ENCODE measurements at places on chromosomes 4 and X.

DNA sequence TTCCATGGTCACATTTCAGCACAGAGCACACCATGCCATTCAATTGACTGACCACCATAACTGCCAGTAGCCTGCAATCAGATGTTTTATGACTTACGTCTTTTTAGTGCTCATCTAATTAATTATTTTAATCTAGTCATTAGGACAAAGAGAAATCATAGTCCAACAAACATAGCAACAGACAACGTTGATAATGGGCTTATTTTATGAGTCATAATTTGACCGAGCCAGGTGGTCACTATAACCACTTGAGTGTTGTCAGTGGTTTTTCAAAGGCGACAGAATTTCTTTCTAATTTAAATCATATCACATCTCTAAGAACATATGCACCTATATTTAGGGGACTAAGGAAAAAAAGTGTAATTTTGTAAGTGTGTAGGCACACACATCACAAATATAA is 1.9 kb downstream of the SEC24D start:
- H3K36me3 ChIP-seq, result no peaks in the 10 kb centered on the region
- no peaks in the 10 kb centered on the region for H3K27me3 ChIP-seq
- H3K27ac ChIP-seq, result peak overlapping the region; percentile 98
- peak overlapping the region; percentile 97 for H3K4me3 ChIP-seq

DNA sequence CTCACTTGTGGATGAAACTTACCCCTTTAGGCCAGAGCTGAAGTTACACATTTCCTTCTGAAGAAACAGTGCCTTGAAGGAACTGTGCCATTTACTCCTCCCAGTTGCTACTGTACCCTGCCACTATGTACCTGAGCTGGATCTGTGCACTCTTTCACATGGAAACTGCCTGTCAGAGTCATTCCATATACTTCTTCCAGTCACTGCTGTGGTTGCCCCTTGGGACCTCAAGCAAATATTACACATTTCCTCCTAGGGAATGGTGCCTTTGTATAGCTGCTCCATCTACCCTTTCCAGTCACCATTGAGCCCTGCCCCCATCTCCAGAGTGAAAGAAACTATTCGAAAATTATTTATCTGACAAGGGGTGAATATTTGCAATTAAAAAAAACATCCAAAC is 1328.3 kb downstream of the TECRL start:
- no peaks in the 10 kb centered on the region for H3K4me1 ChIP-seq
- H3K27me3 ChIP-seq, result no peaks in the 10 kb centered on the region

GRCh38 chr4:119841361-119841760 is 212.8 kb upstream of the PDE5A start:
- no peaks in the 10 kb centered on the region for H3K27me3 ChIP-seq
- H3K4me1 ChIP-seq, result no peaks in the 10 kb centered on the region
- H3K27ac ChIP-seq, result no peak overlapping the region
- no peak for DNase-seq
- no peak overlapping the region for H3K4me3 ChIP-seq

DNA sequence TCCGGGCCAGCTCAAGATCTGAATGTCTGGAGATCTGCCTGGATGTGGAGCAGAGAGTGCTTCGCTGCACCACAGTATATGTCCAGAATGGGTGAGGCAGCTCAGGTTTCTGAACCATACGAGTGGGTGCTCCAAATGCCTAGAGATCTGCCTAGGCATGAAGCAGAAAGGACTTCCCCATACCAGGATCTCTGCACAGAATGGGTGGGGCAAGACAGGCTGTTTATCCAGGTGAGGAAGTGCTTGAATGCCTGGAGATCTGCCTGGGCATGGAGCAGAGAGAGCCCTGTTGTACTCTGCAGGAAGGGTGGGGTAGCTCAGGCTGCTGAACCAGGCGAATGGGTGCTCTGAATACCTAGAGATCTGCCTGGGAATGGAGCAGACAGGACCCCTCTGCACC is 45.4 kb upstream of the MAGEC2 start:
- no peak overlapping the region for H3K27ac ChIP-seq
- DNase-seq, result no peak
- no peaks in the 10 kb centered on the region for H3K4me1 ChIP-seq
- H3K36me3 ChIP-seq, result no peaks in the 10 kb centered on the region
- H3K4me3 ChIP-seq, result no peak overlapping the region

DNA sequence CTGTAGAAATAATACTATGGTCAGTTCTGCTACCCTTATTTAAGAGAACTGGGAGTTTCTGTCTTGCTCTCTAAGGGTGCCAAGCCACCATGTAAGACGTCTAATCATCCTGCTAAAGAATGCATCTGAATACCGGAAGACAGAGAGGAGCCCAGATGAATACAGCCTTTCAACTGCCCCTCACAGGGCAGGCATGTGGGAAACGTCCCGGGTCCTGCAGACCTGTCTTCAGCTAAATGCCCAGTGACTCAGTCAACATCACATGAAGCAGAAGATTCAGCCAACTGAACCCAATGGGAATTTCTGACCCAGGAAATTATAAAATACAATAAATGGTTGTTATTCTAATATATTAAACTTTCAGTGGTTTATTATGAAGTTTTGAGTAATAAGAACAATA is 2141.0 kb upstream of the AGA start:
- no peaks in the 10 kb centered on the region for H3K36me3 ChIP-seq
- no peaks in the 10 kb centered on the region for H3K4me1 ChIP-seq
- H3K27ac ChIP-seq, result no peak overlapping the region
- no peak for DNase-seq
- no peaks in the 10 kb centered on the region for H3K27me3 ChIP-seq

GRCh38 chr4:7904952-7905915 is 34.4 kb downstream of the AFAP1 start:
- H3K4me3 ChIP-seq, result no peak overlapping the region
- no peaks in the 10 kb centered on the region for H3K36me3 ChIP-seq
- H3K27me3 ChIP-seq, result no peaks in the 10 kb centered on the region

GRCh38 chr4:122705547-122706117 is 26.9 kb upstream of the BBS12 start:
- no peak overlapping the region for H3K4me3 ChIP-seq
- no peaks in the 10 kb centered on the region for H3K27me3 ChIP-seq
- H3K4me1 ChIP-seq, result no peaks in the 10 kb centered on the region
- no peaks in the 10 kb centered on the region for H3K36me3 ChIP-seq

DNA sequence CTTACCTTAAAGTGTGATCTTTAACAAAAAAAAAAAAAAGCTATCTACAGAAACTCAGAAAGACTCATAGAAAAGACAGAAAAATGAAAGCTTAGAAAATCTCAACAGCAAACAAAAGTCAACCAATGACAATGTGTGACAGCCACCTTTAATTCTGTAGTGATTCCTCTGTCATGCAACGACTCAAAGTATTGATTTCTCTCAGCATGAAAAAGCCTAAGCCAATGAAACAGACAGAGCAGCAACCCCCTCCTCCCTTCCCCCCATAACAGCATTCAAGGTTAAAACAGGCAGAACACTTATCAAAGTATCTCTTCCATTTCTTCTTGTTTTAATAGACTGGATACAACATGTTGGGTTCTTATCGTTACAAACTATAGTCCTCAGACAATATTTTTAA is 112.5 kb downstream of the MAB21L2 start:
- H3K36me3 ChIP-seq, result no peaks in the 10 kb centered on the region
- no peaks in the 10 kb centered on the region for H3K27me3 ChIP-seq
- DNase-seq, result no peak
- no peak overlapping the region for H3K27ac ChIP-seq
- H3K4me3 ChIP-seq, result no peak overlapping the region

DNA sequence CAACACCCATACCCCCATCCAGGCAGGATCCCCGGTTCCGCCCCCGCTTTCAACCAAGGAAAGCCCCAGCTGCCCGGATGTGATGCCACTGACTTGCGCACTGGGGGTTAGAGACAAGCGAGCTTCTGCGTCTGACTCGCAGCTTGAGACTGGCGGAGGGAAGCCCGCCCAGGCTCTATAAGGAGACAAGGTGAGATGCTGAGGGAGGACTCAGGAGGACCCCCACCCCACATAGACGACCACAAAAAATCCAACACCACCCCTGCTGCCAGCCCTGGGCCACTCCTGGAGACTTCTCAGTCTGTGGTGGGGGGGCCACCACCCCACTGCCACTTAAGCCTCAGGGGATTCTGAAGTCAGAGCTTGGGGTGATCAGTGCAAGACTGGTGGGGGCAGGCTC is at the start of gene MAGEA4:
TSS of gene MAGEA4 (plus strand) at position 110 of the 400 bp plus-strand sequence. CDS start 10,776 bp downstream, outside the sequence.
- no peaks in the 10 kb centered on the region for H3K36me3 ChIP-seq
- H3K4me1 ChIP-seq, result no peaks in the 10 kb centered on the region
- no peak within 1 kb of the TSS for H3K4me3 ChIP-seq
- no peaks in the 10 kb centered on the region for H3K27me3 ChIP-seq

DNA sequence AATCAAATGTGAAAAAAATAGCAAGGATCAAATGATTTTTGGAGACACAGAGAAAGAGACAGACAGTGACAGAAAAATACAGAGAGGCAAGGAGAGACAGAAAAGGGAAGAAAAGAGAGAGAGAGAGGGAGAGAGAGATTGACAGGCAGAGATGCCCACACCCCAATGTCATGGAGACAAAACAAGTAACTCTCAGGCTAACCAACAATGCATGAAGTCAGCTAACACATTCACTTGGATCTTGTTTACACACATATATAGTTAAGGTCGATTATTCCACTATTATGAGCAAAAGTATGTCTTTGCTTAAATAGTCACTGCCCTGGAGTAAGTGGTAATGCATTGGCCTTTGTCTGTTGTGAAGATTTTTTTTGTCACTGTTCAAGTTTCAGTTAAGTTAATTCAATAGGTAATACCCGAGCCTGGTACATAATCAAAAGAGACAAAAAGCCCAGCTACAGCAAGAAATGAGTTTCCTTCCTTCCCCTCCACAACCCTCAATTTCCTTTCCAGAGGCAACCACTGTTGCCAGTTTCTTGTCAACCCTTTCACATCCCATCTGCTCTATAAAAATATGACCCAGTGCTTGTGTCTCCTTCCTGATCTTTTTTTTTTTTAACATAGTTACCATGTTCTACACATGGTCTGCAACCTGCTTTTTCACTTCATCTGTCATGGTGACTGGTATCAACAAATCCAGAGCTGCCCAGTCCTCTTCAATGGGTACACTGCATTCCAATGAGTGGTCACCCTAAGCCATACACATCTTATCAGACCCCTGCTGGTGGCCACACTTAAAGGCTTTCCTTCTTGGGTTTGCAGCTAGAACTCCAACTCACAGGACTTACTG is 52.1 kb downstream of the PROM1 start:
- peak overlapping the region; percentile 38 for H3K27ac ChIP-seq
- peaks cover 36% of the 10 kb centered on the region for H3K4me1 ChIP-seq
- no peak for DNase-seq
- H3K36me3 ChIP-seq, result no peaks in the 10 kb centered on the region
- no peak overlapping the region for H3K4me3 ChIP-seq
- no peaks in the 10 kb centered on the region for H3K27me3 ChIP-seq

DNA sequence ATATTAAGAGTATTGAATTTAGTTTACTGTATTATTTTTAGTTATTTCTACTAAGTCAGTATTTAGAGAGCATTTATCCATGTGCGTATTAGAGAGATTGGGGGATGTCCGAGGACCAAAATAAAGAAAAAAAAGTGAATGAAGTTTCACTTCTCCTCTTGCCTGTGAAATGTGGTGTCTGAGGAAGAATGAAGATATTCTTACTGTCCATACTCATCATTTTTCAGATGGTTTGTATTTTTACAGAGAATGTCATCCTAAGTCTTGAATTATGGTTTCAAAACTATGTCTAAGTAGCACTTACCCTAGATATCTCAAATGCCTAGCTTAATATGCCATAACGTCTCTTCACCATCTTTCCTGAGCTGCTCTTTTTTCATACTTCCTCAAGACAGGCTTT is 854.3 kb downstream of the C4orf33 start:
- H3K27ac ChIP-seq, result no peak overlapping the region
- H3K4me1 ChIP-seq, result no peaks in the 10 kb centered on the region
- H3K36me3 ChIP-seq, result no peaks in the 10 kb centered on the region
- no peak overlapping the region for H3K4me3 ChIP-seq

GRCh38 chrX:63658920-63659319 is 126.1 kb downstream of the ARHGEF9 start:
- H3K27ac ChIP-seq, result no peak overlapping the region
- DNase-seq, result no peak
- no peaks in the 10 kb centered on the region for H3K27me3 ChIP-seq
- no peak overlapping the region for H3K4me3 ChIP-seq
- no peaks in the 10 kb centered on the region for H3K4me1 ChIP-seq
- H3K36me3 ChIP-seq, result no peaks in the 10 kb centered on the region

GRCh38 chr4:105666693-105667092 is 41.8 kb downstream of the INTS12 start:
- H3K4me1 ChIP-seq, result no peaks in the 10 kb centered on the region
- no peak overlapping the region for H3K4me3 ChIP-seq
- H3K27me3 ChIP-seq, result no peaks in the 10 kb centered on the region
- no peak for DNase-seq
- no peak overlapping the region for H3K27ac ChIP-seq

DNA sequence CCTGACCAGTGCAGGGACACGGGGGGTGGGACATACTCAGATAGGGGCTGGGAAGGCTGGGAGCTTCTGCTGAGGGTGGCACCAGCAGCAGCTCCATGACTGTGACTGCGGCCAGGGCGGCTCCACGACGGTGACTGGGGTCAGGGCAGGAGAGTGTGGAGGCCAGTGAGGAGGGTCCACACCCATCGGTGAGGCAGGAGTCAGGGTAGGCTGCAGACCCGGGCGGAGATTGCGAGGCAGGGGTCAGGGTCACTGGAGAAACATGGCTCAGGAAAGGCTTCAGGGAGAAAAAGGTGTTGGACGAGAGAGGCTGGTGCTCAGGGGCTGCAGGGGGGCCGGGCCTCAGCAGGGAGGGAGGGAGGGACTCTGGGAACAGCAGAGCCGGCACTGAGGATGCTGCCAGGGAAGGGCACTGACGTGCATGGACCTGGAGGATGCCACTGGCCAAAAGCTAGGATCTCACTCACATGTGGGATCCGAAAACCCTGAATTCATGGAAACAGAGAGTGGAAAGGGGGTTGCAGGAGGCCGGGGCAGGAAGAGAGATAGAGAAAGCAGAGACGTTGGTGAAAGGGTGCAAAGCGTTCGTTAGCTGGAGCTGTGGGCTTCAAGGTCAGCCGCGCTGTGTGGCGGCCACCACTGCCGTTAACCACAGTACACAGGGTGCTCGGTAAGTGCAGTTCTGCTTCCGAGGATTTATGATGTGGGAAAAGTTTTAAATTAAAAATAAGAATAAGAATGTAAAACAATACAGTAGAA is 22.0 kb downstream of the ATP5ME start:
- no peak for DNase-seq
- no peaks in the 10 kb centered on the region for H3K36me3 ChIP-seq
- no peaks in the 10 kb centered on the region for H3K4me1 ChIP-seq
- H3K4me3 ChIP-seq, result no peak overlapping the region
- H3K27ac ChIP-seq, result no peak overlapping the region
- peaks cover 8% of the 10 kb centered on the region for H3K27me3 ChIP-seq

DNA sequence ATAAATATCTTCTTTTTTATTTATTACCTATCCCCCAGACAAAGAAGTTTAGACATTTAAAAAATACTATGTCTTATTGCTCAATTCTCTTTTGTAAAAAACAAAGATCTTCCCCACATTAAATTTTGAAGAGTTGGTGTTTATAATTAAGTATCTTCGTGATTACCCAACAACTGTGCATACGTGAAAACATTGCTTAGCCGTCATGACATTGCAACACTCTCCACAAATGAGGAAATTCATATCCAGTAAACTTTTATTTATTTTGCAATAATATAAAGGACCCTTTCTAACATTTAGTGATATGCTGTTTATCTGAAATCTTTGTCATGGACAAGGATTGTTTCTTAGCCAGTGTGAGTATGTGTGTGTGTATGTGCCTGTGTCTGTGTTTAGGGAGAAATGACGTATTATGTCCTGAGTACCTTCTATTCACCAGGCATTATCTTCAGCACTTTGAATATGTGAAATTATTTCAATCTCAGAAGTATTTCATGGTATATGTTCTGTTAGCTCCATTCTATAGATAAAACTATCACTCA is 26.1 kb upstream of the EREG start:
- H3K4me1 ChIP-seq, result no peaks in the 10 kb centered on the region
- no peaks in the 10 kb centered on the region for H3K36me3 ChIP-seq
